ENCODE measurements at places on chromosomes 7 and 10.

DNA sequence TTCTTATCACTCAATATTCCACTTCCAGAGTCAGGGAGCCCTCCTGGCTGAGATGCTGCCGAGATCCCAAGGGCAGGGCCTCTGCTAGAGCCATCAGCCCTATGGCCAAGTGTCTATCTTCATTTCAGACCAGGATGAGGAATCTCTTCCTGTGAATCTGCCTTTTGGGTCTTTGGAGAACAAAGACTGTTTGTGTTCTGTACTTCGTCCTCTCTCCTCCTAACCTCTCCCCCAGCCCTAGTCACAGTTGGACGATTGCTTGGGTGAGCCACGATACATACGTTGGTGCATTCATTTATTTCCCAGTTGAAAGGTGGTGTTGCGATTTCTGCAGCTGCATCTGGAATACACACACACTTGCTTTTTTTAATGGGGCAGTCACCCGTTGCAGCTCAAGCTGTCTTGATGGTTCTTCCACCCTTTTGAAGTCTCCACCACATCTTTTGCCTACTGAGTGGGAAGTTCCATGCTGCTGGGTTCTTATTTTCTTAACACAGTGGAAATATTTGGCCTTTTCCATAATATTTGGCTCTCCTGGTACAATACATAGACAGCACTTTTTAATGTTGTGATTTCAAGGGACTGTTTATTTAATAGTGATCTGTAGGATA, 26.7 kb downstream of the SH3PXD2A start:
- DNase-seq: no peak

DNA sequence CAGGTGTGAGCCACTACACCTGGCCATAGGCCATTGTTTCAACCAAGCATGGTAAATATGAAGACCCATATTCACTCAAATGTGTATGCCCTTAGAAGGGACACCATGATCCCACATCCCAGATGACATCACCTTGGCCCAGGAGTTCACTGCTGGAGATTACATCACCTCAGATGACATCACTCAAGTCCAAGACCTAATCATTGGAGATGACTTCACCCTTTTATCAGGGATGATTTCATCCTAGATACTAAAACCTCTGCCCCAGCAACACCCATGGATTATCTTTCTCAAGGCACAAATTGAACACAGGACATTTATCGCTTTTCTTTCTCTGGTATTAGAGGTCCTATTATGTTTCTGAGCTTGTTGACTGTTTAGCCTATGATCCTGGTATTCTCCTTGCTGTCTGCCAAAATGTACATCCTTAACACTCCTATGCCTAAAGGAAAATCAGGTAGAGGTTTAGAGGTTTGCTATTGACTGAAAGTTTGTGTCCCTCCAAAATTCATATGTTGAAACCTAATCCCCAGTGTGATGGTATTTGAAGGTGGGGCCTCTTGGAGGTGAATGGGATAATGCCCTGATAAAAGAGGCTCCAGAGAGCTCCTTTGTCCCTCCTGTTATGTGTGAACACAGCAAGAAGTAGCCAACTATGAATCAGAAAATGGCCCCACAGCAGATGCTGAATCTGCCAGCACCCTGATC, 9.8 kb upstream of the CYP2C18 start:
- no peak for DNase-seq

- peak; percentile 73 for DNase-seq
Measured at GRCh38 chr10:14543046-14543903, 212.6 kb upstream of the FRMD4A start.

DNA sequence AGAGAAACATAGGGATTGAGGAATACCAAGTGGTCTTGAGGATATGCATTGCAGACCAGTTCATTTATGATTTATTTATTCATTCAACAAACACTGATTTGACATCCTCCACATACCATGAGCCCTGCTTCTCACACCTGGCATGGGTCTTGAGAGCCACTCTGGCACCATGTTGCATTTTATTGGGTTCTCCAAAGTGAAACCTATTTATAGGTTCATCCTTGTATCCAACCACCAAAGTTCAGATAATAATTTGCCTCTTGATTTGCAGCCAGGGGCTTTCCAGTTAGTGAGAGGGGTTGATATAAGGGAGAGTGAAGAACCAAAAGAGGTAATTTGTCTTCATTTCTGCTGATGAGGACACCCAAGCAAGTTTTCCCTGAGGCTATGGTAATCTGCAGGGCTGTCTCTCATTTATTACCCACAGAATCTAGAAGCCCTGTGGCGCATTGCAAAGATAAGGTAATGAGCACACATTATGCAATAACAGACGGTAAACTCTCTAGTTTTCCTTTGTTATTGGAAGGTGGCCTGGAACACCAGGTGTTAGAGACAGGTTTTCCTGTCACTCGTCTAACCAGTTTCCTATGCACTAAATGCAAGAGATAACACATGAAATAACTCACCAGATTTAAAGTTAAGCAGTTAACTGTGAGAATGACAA, 28.8 kb upstream of the ICA1 start:
- DNase-seq: no peak

DNA sequence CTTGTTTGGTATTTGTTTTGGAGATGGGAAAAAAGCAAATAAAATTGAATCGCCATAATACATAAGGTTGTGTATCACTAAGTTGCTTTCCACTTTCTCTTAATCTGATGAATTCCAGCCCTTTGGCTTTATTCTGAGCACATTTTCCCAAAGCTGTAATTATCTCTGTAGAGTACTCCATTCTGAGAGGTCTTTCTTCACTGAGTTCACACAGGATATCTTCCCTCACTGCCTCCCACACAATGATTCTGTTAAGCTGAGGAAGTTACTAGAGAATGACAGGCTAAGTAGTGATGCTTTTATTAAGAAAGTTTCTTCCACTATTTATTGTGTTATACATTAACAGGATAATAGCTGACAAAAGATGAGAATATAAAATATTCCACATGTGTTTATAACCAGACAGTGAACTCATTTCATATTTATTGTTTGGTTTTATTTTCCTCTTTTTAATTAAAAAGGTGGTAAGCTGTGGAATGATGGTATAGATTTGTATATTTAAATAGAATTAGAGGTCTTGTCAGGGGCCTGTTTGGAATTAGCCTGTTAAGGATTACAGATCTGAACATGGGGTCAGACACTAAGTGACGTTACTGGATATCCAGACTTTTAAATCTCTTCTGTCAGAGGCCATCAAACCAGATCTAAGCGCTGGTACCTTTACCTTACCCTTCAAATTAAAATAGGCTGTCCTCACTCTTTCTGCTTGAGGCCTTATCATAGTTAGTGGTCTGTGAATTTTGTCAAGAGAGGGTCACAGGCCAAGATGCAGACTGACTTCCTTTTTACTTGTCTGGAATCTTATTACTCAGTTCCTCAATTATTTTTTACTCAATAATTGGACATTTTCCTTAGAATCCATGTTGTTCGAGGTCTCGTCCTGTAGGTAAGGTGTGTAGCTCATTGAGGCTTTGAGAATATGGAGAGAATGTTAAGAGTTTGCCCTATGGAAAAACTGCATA, 8.4 kb downstream of the PLXDC2 start:
- no peak for DNase-seq

- no peak for DNase-seq
Measured at GRCh38 chr7:68998136-68998535, 600.1 kb upstream of the AUTS2 start.

- DNase-seq: no peak
Measured at GRCh38 chr7:155312633-155313032, 15.0 kb downstream of the INSIG1 start.

DNA sequence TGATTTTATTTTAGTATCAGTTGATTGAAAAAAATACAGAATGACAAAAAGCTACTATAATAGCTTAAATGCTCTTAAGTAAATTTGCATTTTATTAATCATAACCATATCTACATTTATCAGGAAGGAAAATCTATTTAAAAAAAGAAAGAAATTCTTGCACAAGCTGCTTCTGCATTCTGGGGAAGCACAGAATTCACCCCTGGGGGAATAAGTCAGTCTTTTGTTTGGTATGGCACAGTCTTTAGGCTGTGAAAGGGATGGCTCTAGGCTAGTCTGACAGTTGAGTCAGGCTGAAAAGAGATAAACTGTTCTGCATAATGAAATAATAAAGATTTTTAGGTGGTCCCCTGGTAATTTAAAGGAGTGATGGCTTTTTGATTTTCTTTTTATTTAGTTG, 37.9 kb downstream of the HTR7 start:
- no peak for DNase-seq

GRCh38 chr7:150942001-150942590, 36.0 kb downstream of the KCNH2 start:
- no peak for DNase-seq

GRCh38 chr10:50392966-50393718, 141.8 kb upstream of the ASAH2 start:
- no peak for DNase-seq

DNA sequence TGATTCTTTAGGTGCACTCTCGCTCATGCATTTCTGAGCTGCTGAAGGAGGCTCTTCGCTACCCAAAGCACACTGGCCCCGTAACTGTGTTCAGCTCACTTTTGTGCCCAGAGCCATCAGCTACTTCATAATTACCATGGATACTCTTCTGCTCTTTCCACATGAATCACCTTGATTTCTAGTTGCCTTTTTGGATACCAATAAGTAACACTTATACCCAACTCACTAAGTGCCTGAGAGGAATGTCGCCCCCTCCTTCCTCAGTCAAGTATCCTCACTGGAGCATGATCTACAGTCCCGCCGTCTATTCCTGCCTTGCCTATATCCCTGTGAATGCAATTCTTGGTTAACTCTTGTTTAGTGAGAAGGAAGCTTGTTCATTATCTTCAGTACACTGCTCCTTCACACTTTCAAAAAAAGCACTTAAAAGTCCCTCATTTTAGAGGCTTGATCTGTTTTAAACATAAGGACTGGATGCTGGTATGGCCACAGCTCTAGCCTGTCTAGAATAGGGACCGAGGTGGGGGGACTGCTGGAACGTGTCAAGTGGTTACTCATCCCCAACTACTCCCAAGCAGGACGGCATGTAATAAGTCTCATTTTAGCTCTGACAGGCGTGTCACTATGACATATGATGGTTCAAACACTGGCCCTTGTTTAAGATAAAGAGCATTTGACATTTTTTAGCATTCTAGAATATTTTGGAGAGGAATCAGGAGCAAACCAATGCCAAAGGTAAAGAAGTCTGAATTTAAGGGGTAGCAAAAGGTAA, 23.7 kb downstream of the SVIL start:
- DNase-seq: no peak

DNA sequence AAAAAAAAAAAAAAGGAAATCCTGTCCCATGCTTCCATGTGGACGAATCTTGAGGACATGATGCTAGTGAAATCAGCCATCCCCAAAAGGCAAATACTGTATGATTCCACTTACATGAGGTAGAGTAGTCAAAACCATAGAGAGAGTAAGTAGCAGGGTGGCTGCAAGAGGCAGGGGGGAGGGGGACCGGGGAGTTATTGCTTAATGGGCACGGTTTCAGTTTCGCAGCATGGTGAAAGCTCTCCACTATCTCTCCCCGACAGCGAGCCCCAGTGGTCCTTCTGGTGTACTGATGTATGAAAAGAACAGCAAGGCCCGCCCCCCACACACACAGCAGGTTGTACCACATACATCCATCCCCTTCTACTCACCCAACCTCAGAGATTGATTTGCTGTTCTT, 32.8 kb downstream of the NOD1 start:
- peak; percentile 89 for DNase-seq

- peak; percentile 93 for DNase-seq
Measured at GRCh38 chr7:80134536-80135308, at the start of gene GNAI1. Gene GNAI1, plus strand, starts transcription at chr7:80134831. Its CDS starts 330 bp downstream, at chr7:80135161.

GRCh38 chr10:129466703-129467358, at the start of gene MGMT:
Gene MGMT, plus strand, starts transcription at chr10:129467241.
- peak; percentile 97 for DNase-seq

DNA sequence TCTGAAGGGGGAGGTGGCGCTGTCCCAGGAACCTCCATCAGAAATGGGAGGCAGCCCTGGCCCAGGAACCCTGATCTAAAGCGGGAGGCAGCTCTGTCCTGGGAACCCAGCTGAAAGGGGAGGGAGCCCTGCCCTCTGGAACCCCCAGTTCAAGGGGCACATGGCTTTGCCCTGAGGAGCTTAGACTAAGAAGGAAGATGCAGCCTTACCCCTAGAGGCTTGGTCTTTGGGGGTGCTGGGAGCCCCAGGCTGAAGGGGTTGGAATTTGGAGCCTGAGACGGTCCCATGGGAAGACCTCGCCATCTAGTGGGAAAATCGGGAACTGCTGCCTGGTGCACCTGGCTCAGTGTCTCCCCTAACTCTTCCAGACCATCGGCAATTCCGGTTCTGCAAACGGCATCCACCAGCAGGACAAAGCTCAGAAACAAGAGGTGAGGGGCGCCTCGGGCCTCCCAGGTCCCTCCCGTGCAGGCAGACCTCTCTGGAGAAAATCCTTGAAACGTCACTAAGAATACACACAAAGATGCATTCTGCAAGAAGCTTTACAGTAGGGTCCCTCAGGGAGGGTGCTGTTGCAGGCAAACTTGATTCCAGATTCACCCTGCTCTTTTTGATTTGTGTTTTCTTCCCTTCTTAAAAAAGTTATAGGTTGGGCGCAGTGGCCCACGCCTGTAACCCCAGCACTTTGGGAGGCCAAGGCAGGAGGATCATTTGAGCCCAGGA, 52.4 kb upstream of the GTF2IRD1 start:
- DNase-seq: peak; percentile 74

DNA sequence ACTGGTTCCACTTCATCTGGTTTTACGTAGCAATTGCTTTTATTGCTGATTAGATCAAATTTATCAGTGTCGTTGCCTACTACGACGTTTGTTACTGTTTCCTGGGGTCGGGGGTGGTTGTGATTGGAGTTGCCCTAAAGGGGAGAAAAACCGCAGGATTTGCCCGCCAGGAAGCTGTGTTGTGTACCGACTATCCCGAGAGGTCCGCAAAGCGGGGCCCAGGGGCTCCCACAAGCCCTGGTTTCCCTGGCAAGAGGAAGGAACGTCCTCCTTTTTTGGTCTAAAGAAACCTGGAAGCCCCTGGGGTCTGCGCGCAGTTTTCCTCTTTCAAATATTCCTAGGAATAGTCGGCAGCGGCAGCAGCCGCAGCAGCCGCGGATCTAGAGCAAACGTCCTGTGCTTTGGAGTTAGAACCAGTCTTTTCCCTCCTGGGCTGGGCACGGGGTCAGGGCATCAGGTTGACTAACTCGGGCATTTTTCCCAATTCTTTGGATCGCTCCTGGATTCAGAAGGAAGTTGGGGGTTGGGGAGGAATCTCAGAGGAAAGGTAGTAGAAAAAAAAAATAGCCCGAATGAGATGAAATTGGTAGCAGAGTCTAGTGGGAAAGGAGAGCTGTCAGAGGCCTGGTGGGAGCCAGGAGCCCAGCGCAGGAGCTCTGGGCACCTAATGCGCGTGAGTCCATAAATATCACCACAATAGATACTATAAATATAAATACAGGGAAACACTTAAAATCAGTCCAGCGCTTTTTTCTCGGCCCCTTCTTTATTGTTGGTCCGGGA, 4.6 kb downstream of the VAX1 start:
- no peak for DNase-seq

DNA sequence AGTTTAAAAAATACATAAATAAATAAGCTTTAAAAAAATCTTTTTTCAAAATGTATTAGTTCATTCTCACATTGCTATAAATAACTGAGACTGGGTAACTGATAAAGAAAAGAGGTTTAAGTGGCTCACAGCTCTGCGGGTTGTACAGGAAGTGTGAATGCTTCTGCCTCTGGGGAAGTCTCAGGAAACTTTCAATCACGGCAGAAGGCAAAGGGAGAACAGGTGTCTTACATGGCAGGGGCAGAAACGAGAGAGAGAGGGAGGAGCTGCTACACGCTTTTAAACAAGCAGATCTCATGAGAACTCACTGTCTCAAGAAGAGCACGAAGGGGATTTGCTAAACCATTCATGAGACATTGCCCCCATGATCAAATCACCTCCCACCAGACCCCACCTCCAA, 114.6 kb downstream of the DNAJC1 start:
- no peak for DNase-seq
